ENCODE measurements at places on chromosomes 4 and X.

DNA sequence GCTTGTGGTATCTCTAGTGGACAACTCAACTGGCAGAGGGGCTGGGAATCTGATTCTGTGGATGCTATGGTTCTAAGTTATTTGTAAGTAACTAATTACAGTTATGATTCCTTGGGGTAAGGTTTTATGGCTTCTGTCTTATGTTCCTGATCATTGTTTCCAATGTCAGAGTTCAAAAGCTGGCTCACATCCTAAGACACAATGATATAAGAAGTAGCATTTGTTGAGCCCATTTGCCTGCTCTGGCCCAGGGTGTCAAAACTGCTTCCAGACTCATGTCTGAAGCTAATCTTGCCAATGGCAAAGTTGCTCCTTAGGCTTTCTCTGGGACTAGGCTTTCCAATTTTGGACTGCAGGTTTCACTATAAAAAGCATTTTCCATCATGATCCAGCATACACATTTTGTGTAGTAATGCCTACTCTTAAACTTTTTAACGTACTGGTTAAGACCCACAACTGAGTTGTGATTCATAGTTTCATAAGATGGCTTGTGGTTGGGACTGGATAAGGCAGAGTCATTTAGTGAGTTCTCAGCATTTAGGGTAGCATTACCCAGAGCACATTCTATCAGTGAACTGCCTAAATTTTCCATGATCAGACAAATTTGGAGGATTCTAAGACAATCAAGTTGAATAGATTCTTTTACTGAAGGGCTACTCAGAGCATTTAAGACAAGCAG is 50.0 kb downstream of the CCNI start:
- DNase-seq: no peak

- DNase-seq: no peak
Observed at GRCh38 chrX:12581546-12581945, 209.7 kb upstream of the PRPS2 start.

GRCh38 chrX:20352504-20352903 is 85.8 kb upstream of the RPS6KA3 start:
- no peak for DNase-seq

DNA sequence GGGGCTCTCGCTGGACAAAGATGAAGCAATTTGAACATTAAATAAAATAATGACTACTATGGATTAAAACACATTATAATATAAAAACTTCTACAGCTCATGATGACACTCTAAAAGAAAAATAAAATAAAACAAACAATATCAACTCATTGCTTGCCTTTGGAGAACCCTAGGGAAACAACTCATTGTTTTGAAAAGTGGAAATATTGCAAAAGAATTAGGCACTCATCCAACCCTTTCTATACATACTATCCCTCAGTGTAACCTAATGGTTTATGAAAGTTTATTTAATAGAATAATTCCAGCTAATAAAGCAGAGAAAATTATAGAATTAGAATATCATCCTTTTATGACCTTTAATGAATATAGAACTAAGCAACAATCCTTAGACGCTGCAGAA is 718 bp downstream of the RAB40A start:
- DNase-seq: no peak

- DNase-seq: no peak
Observed at GRCh38 chr4:124152132-124152531, 560.4 kb downstream of the ANKRD50 start.

Data from H4 (cell line).